ENCODE measurements at places on chromosomes 2 and 18.

GRCh38 chr18:57784034-57784800, 18.9 kb downstream of the ATP8B1 start:
- no peak for DNase-seq

- DNase-seq: no peak
Observed at GRCh38 chr2:64349131-64349530, 104.8 kb upstream of the LGALSL start.

DNA sequence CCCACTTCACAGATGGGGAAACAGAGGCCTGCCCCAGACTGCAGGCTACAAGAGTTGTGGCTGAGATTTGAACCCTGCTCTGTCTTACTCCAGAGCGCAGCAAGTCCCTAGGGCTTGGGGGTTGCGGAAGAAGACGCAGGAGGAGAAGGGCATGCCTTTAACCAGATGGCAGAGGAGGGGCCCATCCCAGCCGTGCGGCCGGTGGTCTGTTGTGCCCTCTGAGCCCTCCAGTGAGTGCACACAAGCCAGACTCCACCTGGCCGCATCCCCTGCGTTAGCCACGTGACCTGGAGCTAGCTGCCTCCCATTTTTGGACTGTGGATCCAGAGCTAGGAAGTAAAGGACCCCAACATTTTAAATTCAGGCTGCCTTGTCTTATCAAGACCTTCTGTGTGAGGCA, 2.8 kb downstream of the KCNIP3 start:
- no peak for DNase-seq

- DNase-seq: no peak
Observed at GRCh38 chr2:98009887-98010760, 14.4 kb upstream of the TMEM131 start.

- DNase-seq: no peak
Observed at GRCh38 chr2:4909346-4910009, 782.7 kb upstream of the SOX11 start.

DNA sequence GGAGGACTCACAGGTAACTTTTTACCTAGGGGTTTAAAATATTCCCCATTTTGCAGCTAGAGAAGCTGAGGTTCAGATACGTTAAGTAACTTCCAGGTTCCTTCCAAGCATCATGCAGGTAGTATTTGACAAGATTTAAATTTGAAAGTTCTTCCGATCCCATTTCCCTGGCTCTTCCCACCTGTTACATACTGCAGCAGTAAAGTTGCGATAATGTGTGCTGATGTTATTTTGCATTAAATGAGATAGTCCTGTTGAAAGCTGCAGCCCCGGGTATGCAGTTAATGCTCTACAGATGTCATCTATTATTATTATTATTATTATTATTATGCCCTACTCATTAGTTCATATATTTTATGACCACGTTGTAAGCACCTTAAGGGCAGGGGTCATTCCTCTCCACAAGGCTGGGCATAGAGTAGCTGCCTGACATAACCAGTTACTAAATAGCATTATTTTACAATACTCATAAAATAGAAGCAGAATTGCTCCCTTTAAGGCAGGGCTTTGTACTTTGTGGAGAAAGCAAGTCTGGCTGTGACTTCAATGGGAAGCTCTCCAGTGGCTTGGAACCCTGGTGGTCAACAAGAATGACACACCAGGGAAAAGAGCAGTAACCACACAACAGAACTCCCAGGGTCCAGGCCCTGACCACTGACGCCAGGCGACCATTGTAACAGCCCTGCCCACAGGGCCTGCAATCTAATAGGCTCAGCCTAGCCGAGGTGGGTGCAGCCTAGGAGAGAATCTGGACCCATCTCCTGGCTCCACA, 112.0 kb upstream of the STPG4 start:
- no peak for DNase-seq

- no peak for DNase-seq
Observed at GRCh38 chr2:174614261-174614660, 16.7 kb upstream of the WIPF1 start.

- DNase-seq: no peak
Observed at GRCh38 chr2:47230418-47230817, 75.3 kb upstream of the STPG4 start.

- no peak for DNase-seq
Observed at GRCh38 chr2:71554028-71554705, 100.8 kb downstream of the DYSF start.

DNA sequence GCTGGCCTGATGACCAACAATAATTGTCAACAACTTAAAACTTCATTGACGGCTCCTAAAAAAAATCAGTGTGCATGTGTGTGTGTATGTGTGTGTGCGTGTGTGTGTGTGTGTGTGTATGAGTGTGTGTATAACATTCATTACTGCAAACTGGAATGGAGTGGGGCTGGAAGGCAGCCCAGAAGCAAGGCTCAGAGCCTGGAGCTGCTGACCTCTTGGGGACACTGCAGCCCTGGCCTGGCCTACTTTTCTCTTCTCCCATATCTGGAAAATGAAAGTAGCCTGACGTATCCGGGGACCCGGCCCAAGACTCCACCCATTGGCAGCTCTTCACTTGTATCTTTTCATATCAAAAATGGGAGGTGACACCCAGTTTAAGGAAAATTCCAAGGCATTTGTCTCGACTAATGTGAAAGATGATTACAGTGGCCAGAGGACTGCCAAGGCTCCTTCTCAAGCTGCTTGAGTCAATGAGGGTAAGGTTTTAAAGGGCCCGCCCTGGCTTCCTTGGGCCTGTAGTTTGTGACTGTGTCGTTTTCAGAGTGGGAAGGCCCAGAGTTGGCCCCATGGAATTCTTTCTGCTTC, 72.4 kb upstream of the IL1R1 start:
- no peak for DNase-seq

GRCh38 chr18:54210463-54210862, 14.0 kb downstream of the MBD2 start:
- no peak for DNase-seq

DNA sequence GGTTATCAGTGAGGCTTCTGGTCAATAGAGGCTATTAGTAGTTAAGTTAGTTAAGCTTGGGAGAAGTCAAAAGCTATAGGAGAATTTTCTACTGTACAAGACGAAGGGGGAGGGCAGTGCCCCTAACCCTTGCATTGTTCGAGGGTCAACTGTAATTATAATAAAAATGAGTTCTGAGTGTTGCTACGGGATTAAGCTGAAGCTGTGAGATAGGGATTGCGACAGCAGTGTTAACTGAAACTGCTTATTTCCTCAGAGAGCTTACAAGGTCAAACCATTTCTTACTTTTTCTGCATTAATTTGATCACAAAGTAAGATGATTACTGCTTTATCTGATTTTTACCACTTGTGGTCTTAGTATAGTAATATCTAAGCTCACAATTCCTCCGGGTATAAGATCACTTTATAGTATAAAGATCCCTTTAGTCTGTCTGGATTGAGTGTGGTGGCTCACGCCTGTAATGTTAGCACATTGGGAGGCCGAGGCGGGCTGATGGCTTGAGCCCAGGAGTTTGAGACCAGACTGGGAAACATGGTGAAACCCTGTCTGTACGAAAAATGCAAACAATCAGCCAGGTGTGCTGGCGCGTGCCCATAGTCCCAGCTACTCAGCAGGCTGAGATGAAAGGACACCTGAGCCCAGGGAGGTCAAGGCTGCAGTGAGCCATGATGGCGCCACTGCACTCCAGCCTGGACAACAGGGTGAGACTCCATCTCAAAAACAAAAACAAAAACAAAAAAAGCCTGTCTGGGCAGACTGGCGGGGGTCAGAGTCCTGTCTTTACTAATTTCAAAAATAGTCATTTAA, 119.5 kb upstream of the TLK1 start:
- DNase-seq: no peak

GRCh38 chr2:192444286-192444838, 249.6 kb upstream of the TMEFF2 start:
- DNase-seq: no peak

GRCh38 chr2:188414411-188414810, 122.7 kb downstream of the GULP1 start:
- no peak for DNase-seq

DNA sequence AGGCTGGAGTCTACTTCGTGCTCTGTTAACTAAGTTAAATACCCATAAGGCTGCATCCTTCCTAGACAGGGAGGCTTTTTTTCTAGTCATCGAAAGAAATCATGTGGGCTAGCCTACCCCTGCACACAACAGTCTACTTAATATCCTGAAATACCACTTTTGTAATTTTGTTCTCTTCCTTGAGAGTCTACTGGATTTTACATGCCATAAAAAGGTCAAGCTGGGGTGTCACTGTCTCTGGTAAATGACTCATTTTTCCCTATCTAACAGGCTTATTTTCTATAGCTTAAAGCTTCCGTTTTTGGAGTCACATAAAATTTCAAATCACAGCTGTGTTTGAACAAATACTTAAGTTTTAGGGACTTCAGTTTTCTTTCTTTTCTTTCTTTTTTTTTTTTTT, 10.7 kb upstream of the STAM2 start:
- no peak for DNase-seq

- peak; percentile 87 for DNase-seq
Observed at GRCh38 chr2:208025037-208025813, at the start of gene PLEKHM3. TSS of gene PLEKHM3 (minus strand) at chr2:208025527. CDS start at chr2:208001639, 23,888 bp downstream.

- DNase-seq: no peak
Observed at GRCh38 chr2:209472112-209472832, 48.4 kb downstream of the MAP2 start.

DNA sequence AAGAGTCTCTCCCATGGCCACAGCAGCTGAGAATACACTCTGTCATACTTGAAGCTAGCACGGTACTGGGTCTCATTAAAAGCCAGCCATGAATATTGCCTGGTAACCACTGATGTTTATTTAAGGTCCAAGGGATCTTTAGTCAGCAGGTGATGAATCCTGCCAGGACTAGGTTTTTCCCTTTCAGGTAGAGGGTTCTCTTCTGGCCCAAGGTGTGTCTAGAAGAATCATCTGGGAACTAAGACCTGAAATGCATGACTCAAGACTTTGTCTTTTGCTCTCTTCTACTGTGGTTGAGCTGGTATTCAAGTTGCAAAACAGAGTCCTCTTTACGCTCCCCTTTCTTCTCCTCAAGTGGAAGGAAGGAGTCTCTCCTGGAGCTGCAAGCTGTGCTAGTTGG, 400.5 kb upstream of the FSIP2 start:
- DNase-seq: no peak

Measured in hippocampal formation (tissue), 2 donors.